ENCODE measurements at places on chromosomes 5 and 9. TPM values are rescaled to one million over a fixed set of nuclear protein-coding genes. Genes with fewer than 3 reads are reported as not detected.

DNA sequence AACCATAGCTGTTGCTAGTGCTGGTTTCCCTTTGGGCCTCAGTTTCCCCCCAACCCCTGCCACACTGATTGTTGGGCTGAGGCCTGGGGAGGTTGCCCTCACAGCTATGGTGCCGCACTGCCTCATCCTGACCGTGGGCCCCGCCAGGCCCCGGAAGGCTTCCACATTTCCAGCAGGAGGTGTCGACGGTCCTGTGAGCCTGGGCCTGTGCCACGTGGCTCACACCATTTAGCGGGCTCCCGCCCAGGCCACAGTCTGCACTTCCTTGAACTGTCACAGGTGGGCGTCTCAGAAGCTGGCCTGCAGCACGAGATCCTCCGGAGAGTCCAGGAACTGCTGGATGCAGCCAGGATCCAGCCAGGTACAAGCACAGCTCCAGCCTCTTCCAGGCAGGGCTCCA is 45.7 kb downstream of the LRSAM1 start:
- DNase-seq: no peak

- no peak for DNase-seq
These were observed 2.1 kb downstream of the RXRA start for GRCh38 chr9:134328341-134328840.

DNA sequence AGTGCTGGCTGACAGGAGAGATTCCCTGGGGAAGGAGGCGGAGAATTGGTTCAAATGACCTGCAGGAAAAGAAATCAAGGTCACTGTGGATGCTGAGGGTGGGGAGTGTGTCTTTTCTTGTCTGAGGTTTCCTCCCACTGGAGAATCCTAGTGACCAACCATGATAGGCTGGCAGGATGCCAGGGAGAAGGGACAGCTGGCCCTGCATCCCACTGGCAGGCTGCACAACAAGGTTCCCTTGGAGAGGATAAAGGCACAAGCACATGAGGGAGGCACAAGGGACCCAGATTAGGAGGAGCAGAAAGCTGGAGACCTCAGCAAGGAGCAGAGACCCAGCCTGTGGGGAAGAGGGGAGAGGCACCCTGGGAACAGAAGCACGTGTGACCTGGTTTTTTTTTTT is 11.4 kb upstream of the ZDHHC12 start:
- DNase-seq: no peak

- DNase-seq: no peak
These were observed 158.9 kb upstream of the VCAN start for GRCh38 chr5:83312663-83313062.

The PCDHGA6 gene
- polyA plus RNA-seq: not detected

DNA sequence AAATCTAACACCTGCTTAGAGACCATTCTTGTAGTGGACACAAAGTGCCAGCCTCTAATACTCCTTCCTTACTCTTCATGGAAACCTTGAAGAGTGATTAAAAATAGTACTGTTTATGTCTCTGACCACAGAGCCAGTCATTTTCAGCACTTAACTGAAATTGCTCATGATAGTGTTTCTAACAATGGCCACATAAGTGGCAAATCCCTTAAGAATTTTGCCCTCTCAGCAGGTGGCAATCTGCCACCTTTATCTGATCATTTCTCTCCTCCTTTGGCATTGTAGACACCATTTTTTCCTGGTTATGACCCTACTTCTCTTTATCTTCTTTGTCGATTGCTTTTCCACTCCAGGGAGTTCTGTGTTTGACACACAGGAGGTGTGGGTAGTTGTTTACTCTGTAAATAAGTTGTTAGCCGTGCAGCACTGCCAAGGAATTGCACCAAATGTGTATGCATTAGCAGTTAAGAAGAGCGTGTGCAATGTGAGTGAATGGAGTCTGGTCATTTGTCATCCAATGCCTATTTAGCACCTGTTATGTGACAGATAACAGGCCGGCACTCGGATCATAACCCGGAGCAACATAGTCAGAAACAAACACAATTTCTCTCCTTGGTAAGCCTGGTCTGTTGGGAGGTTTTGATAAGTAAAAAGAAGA is 36.8 kb upstream of the STARD4 start:
- DNase-seq: no peak

The ECM2 gene
- not detected for polyA plus RNA-seq

- no peak for DNase-seq
These were observed 208.1 kb downstream of the SNX18 start for GRCh38 chr5:54725391-54726280.

The LCN1 gene
- polyA plus RNA-seq: not detected

DNA sequence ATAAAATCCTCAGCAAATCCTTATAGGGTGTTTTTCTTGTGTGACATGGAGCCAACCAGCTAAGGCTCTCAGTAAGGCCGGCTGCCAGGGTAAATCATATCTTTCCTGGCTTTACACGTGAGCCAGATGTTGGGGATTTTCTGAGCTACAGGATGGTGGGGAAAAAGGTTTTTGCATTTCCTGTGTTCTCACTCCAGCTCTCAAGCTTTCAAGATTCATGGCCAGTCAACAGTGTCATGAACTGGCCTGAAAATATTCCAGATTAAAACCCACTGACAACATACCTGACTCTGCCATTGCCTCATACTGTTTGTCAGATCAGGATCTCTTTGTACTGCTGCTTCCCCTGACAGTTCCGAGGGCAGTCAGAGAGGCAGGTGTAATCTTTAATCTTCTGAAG is 306.9 kb downstream of the GLIS3 start:
- DNase-seq: no peak

GRCh38 chr9:115209601-115210306 is 91.8 kb upstream of the TNC start:
- DNase-seq: no peak

DNA sequence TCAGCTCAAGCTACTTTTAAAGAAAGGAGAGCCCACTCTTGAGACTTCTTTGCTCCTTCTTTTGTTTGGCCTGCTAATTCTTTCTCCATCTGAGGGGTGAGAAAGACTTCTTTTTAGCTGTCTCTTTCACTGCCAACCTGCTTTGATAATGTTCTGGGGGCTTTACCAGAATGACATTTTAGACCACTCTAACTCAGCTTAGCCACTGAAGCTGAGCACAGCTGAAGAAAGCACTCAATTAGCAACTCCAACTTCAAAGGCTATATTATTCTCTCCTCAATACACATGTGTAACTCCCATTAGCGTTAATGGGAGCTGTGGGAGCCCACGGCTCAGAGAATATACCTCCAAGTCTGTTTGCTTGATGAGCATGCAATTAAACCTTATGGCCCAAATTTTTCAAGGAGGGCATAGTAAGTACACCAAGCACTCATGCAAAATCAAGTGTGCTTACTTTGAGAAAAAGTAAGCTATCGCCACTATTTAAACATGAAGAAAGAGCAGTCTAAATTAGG is 815.4 kb upstream of the DMAC1 start:
- DNase-seq: no peak

The ZFAND5 gene
- 78.3 TPM for polyA plus RNA-seq

The STKLD1 gene
- not detected for polyA plus RNA-seq

The IFNA21 gene
- not detected for polyA plus RNA-seq

- DNase-seq: no peak
These were observed 177.6 kb downstream of the NNT start for GRCh38 chr5:43780586-43780985.

DNA sequence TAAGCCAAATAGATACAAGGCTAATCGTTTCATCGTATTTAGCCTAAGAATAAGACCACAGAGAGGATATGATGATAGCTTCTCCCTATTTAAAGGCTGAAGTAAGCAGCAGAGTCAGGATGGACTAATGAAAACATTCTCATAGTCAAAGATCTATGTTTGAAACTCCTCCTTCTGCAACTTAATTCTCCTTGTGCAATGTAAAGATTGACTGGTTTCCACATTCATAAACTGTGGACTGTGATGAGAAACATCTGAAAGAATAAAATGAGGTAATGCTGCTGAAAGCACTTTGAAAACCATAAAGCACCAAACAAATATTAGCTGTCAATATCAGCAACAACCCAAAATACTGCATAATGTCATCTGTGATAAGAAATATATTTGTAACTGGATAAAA is 361.9 kb downstream of the CSNK1G3 start:
- no peak for DNase-seq

The GPX8 gene
- polyA plus RNA-seq: not detected

GRCh38 chr5:130280528-130281217 is 376.4 kb downstream of the CHSY3 start:
- no peak for DNase-seq

The SLCO4C1 gene
- 0.09 TPM for polyA plus RNA-seq

The ADAMTS19 gene
- not detected for polyA plus RNA-seq

GRCh38 chr5:64693636-64694035 is 3.3 kb downstream of the SHISAL2B start:
- no peak for DNase-seq

GRCh38 chr9:26744191-26744965 is 148.2 kb downstream of the CAAP1 start:
- no peak for DNase-seq

GRCh38 chr5:43396762-43397304 is 15.4 kb downstream of the CCL28 start:
- DNase-seq: peak; percentile 59

The PCDHA1 gene
- not detected for polyA plus RNA-seq

The SNAPC4 gene
- polyA plus RNA-seq: 2.7 TPM

The CPLANE1 gene
- polyA plus RNA-seq: 1.4 TPM

The LCN15 gene
- polyA plus RNA-seq: not detected

GRCh38 chr9:131465401-131465800 is 37.3 kb upstream of the POMT1 start:
- DNase-seq: no peak

DNA sequence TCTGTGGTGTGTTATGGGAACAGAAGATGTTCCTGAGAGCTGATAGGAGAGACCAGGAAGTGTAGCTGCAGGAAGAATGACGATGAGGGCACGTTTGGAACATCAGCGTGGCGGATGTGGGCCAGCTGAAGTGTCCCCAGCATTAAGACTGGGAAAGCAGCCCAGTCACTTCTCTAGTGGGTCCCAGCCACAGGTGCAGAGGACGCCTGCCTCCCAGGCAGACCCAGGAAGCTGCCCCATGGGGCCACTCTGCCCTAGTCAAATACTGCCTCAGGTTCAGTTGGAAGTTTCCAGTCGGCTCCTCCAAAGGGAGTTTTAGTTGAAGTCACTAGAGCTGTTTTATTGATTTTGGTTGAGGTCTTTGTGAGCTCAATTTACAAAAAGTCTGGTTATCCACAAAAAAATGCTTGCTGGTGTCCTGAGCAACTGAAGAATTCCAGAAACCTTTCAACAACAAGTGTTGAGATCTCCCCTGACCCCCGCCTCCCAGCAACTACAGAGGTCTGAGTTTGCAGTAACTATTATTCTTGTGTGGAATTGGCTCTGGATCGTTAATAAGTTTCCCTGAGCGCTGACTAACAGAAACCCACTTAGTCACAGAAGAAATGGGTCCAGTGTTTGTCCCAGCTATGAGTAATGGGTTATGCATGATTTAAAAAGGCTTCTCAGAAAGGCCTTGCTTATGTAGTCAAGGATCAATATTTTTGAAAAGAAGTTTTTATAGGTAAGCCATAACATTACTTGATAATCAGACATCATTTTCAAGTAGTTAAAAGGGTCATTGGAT is 294.1 kb downstream of the FANCC start:
- DNase-seq: no peak

DNA sequence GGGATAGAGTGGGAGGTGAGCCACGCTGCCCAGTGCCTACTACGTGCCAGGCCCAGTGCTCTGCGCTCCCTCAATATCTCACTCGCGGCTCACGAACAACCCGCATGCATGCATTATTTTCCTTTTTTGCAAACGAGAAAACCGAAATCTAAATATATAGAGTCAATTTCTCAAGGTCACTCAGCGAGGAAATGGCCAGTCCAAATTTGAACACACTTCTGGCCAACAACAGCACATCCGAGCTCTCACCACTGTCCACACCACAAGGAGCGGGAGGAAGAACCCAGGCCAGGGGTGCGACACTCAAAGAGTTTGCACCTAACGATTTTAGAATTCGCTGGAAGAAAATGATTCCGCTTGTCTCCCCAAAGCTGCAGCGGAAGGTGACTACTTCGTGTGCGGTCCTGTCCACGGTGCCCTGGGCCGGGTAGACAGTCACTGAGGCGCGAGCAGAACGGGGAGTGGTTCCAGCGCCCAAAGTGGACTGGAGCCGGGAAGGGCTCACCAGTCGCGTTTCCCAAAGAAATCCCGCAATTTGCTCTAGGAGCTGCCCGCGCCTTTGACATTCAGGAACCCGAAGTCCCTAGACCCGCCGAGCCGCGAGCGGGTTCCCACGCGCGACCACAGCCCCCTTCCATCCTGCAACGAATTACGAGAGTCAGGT is 1.1 kb upstream of the TLX3 start:
- no peak for DNase-seq

- DNase-seq: no peak
These were observed 521.3 kb downstream of the EFNA5 start for GRCh38 chr5:107149243-107150005.

DNA sequence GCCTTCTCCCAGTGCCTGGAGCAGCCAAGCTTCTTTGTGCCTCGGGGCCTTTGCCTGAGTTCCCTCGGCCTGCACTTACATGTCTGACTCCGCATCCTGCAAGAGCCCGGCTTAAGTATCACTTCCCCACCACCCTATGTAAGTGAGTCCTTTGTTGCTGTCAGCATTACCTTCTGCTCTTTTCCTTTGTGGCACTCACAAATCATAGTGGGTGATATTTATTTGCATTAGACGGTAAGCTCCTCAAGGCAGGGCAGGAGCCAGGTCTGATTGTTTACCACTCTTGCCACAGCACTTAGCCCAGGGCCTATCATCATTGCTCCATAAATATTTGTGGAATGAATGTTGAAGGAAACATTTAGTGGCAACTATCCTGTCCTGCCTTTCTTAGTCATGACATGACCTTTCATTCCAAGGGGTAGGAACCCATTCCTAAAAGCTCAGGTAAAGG is 4.8 kb downstream of the GM2A start:
- DNase-seq: no peak

DNA sequence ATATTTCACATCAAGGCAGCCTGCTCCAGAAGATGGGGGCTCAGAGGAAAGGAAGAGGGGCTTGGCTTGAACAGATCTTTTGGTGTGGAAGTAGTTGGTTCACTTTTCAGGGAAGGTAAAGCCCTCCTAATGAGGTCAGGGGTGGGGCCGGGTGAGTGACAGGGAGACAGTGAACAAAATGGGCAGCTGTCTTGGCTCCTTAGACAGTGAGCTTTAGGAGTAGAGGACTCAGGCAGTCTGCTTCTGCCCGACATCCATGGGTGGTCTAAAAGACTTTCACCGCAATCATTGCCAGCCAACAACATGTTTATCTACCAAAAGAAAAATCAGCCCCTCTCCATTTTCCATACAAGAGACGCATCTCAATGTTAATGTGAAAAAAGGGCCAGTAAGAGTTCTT is 241.0 kb downstream of the EBF1 start:
- DNase-seq: no peak

The SHC3 gene
- polyA plus RNA-seq: not detected

The PCDHGA12 gene
- polyA plus RNA-seq: not detected

The BHMT2 gene
- not detected for polyA plus RNA-seq

GRCh38 chr5:73955271-73955846 is 329.4 kb downstream of the ARHGEF28 start:
- no peak for DNase-seq

The SLC36A2 gene
- polyA plus RNA-seq: not detected

GRCh38 chr9:34565856-34566255 is 23.7 kb downstream of the CNTFR start:
- DNase-seq: no peak
